NCI-H2081 treated with DMSO at 0.1 percent for 48 hours (cell line): ENCODE measurements at places on chromosomes 12 and 14.

DNA sequence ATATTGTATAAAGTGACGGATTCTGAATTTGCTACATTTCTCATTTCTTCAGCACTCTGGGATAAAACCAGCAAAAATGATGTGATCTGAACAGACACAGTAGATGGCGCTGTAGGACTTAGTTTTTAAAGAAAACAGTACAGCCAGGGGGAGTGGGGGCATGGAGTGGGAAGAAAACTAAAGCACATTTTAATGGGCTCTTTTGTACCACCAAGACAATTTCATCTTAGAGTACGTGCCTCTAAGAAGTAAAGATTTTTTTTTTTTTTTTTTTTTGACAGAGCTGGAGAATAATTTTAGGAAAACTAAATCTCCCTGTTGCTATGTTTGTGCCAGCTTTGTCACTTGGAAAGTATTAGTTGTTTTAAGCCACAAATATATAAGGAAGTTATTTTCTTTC, 124.4 kb downstream of the RAD51B start:
- peak; percentile 18 for DNase-seq

- DNase-seq: no peak
Measured at GRCh38 chr14:71221119-71221518, 313.9 kb downstream of the PCNX1 start.

DNA sequence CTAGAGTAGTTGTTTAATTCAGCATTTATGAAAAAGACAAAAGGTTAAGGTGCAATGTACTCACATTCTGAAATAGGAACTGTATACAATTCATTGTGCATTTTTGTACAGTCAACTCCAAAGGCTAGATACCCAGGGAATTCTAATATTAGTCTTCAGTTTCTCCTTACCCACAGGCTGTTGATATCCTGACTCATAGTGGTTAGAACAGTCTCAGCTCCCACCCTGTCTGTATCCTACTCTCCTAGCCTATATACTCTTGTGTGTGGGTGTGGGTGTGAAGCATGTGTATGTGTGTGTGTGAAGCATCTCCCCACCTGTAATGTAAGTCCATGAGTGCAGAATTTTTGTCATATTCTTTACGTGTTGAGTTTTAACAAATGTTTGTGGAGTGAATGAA, 229.5 kb downstream of the NAV3 start:
- no peak for DNase-seq

DNA sequence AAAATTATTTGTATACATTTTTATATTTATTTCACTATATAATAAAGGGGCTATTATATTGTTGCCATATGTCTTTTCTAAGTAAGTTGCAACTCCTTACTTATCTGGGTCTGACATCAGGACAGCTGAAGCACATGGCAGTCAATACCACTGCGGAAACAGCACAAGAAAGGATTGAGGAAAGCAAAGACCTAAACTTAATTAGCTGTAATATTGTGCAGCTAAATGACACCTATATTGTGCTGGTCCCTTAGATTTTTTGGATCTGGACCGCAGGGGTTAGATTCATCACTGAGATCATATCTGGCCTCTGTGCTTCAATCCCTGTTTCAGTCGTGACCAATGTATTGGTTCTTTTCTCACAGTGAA, 359.6 kb upstream of the DIO2 start:
- no peak for DNase-seq

DNA sequence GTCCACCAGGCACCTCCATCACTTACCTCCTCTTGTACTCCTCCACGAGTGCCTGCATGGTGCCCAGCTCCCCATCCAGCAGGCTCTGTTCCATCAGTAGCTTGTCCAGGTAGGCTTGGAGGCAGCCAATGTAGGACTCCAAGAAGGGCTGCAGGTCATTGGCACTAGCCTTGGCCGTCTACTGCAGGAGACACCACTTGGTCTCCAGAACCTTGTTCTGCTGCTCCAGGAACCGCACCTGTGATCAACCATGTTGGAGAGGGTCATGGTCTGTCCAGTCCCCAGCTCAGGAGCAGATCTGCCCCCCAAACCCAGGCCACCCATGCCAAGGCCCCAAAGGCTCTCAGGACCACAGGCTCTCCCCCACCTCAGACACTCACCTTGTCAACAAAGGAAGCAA, 23.9 kb downstream of the KRT76 start:
- no peak for DNase-seq

- DNase-seq: peak; percentile 21
Measured at GRCh38 chr14:24080888-24081738, 9.8 kb downstream of the CPNE6 start.

DNA sequence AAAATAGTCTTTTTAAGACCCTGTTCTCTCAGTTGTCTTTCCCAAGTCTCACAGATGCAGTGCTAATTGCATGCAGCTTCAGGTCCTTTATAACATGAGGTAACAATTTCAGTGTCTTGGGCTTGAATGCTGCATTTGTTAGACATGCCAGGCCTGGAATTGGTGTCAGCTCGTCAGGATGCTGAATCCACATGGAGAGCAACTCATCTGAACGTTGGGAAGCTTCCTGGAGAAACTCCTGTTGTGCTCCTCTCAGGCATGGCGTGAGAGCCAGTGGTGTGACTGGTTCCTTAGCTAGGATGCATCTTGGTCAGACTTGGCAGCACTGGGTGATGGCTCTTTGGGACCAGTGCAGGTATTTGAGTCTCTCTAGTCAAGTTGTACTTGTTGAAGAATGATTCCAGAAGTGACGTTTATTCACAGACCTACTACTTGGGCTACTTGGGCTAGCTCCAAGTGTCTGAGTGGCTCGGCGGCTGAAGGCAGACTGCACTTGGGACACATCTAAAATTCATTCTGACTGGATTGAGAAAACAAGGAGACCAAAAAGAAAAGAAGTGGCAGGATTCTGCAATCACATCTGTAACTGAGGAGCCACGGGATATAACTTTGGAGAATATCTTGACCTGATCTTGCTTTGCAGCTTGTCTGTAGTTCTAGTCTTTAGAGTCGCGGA, 134.8 kb upstream of the ARHGAP5 start:
- DNase-seq: no peak

GRCh38 chr14:70706177-70706576, 64.5 kb downstream of the TTC9 start:
- no peak for DNase-seq

DNA sequence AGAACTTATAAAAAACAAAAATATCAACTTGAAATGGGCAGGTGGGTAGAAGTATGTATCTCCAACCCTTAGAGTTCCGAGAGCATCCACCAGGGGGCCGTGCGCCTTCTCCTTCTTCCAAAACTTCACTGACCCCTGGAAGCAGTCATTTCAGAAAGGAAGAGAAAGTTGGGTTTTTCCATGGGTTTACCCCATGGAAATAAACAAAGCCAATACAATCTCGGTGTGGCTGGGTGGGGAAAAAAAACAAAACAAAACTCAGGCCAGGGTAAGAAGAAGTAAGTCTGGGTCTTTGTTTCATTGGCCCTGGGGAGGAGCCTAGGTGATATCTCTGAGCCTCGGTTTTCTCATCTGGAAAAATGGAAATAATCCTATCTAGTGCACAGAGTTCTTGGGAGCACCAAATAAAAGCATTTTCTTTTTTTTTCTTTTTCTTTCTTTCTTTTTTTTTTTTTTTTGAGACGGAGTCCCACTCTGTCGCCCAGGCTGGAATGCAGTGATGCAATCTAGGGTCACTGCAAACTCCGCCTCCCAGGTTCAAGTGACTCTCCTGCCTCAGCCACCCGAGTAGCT, 33.6 kb upstream of the HNF1A start:
- no peak for DNase-seq

- no peak for DNase-seq
Measured at GRCh38 chr14:69326611-69327010, 66.7 kb downstream of the GALNT16 start.

DNA sequence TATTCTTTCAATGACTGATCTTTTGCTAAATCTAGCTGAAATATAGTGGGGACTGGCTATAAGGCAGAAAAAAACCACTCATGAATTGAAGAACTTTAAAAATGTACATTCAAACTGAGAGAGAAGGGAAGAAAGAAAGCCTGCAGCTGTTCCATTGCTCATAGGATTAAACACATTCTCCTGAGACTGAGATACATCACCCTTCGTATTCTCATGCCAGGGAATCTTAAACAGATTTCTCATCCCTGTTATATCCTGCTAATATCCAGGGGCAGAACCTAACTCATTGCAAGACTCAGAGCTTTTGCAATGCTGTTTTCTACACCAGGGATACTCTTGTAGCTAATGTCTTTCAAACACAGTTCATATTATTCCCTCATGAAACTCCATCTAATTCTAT, 67.2 kb upstream of the ACSS3 start:
- no peak for DNase-seq

DNA sequence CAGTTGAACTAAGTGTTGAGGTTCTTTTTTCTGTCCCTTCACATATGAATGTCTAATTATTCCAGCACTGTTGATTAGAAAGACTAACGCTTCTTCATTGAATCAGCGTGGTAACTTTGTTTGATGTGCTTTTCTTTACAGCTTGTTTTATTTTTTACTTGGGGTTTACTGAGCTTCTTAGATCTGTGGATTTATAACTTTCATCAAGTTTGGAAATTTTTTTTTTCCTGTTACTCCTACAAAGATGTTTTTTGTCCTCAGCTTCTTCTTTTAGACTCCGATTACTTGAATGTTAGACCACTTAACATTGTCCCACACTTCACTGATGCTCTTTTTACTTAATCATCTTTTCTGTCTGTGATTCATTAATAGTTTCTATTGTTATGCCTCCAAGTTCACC, 31.5 kb downstream of the NTN4 start:
- DNase-seq: no peak

DNA sequence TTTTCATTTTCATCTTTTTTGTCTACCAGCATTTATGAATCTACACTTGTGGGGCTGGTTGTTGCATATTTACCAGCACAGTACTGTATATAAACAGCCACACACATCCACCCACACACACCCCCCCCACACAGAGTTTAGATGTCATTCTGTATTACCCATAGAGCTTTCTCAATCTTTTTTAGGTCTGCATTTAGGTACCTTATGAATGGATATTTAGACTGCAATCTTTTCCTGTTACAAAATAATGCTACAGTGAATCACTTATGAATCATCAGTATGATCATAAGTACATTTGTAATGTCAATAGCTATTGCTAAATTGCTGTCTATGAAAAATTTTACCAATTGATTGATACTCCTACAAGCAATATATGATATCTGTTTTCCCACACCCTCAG, 67.3 kb upstream of the STK38L start:
- DNase-seq: no peak

- DNase-seq: no peak
Measured at GRCh38 chr14:85620947-85621346, 91.0 kb downstream of the FLRT2 start.

DNA sequence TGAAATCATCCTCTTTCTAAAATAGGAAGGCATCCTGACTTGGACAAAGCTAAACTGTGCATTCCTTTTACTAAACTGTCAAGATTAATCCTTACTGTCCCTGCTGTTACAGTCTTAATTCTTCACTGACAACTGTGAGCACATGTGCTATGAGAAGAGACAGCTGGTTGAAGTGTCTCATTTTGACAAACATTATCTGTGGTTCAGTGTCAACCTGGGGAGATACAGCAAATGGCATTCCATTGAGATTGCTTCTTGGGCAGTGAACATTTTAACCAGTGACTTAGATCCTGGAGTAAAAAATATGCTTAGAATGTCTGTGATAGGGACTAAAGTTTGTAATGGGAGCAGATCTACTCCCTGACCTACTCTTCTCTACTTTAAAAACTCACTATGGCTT, 552.6 kb upstream of the ATP2B1 start:
- no peak for DNase-seq

DNA sequence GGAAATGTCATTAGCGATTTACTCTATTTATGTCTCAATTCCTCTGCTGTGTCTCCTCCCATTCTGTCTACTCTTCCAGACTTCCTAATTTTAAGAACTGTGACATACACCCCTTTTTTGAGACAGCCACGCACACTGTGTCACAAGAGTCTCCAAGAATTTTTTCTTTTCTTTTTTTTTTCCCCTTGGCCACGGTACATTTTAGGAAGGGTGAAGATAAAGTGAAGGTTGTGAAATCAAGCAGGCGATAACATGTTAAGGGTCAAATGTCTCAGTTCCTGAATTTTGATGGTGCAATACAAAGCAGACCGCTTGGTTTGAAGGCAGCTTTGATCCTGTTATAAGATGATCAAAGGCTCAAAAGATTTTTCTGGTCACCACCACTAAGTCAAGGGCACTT, 4.3 kb downstream of the OLR1 start:
- DNase-seq: no peak

- no peak for DNase-seq
Measured at GRCh38 chr14:22190411-22191191, 398.4 kb downstream of the DAD1 start.

GRCh38 chr14:103858063-103858781, 10.8 kb upstream of the PPP1R13B start:
- no peak for DNase-seq

DNA sequence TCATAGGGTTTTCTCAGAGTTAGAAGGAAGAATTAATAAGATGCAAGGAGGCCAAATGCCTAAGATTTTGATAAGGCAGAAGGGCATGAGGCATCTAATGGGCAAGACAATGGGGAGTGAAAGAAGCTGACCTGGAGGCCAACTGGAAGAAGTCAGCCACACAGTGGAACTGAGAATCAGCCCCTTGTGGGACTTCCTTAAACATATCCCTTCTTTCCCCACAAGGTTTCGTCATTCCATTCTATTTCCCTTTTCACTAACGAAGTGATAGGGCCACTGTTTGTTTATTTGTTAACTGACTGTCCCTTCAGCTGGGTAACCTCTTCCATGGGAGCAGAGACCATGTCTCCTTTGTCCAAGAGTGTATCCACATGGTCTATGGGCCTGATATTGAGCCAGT, 86.2 kb downstream of the HELB start:
- DNase-seq: no peak

- no peak for DNase-seq
Measured at GRCh38 chr12:15962760-15963159, 51.6 kb downstream of the DERA start.

DNA sequence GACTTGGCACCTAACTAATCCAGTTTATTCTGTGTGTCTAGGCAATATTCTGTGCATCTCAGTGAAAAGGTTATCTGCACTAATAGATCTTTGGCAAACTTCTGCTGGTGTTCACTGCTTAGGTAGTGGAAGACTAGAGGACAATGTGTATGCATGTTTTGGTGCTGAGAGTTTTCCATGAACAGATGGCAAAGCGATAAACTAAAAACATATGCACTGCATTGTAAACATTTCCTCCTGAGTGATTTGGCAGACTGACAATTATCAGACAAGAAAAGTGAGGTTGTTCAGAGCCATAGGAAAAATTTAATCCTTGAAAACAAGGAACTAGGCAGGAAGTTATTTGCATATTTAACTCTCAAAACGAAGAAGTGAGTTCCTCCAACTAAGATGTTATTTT, 400.4 kb downstream of the ATP23 start:
- no peak for DNase-seq

GRCh38 chr14:57029620-57030253, 219.5 kb upstream of the OTX2 start:
- no peak for DNase-seq
